ENCODE measurements at places on chromosomes 16 and 17. TPM values are rescaled to one million over a fixed set of nuclear protein-coding genes. Genes with fewer than 3 reads are reported as not detected.

Gene CCL16
- not detected for total RNA-seq

Gene PIRT
- total RNA-seq = 0.10 TPM

Gene ZDHHC1
- total RNA-seq = 0.63 TPM

Gene MLX
- total RNA-seq = 22.0 TPM

Gene MYOCD
- total RNA-seq = not detected
